ENCODE measurements at places on chromosomes 7 and 10.

- no peak for DNase-seq
Measured at GRCh38 chr10:132735341-132735775, 50.6 kb downstream of the NKX6-2 start.

DNA sequence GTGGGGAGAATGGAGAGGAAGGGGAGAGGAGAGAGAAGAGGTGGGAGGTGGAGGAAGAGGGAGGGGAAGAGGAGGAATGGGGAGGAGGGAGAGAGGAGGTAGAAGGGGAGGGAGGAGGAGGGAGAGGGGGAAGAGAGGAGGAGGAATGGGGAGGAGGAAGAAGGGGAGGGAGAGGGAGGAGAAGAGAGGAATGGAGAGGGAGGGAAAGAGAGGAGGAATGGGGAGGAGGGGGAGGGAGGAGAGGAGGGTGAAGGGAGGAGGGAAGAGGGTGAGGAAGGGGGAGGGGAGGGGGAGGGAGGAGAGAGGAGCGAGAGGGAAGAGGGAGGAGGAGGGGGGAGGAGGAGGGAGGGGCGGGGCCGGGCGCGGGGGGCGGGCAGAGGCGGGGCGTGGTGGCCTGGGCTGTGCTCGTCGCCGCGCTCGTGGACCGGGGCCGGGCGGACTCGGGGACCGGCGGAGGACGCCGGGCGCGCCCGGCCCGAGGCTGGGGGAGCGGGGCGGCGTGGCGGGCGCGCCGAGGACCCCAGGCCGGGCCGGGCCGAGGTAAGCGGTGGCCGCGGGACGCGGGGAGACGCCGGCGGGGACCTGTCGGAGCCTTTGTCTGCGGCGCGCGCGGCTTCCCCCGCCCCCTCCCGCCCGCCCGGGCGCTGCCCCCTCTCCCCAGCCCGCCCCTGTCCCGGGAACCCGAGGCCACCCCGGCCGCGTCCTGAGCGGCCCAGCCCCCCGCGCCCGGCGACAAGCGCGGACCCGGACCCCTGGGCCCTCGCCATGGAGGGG is at the start of gene SLC29A4:
SLC29A4 (plus strand) TSS at position 401 of the 774 bp plus-strand sequence. CDS start 4,874 bp downstream, outside the sequence.
- no peak for DNase-seq

DNA sequence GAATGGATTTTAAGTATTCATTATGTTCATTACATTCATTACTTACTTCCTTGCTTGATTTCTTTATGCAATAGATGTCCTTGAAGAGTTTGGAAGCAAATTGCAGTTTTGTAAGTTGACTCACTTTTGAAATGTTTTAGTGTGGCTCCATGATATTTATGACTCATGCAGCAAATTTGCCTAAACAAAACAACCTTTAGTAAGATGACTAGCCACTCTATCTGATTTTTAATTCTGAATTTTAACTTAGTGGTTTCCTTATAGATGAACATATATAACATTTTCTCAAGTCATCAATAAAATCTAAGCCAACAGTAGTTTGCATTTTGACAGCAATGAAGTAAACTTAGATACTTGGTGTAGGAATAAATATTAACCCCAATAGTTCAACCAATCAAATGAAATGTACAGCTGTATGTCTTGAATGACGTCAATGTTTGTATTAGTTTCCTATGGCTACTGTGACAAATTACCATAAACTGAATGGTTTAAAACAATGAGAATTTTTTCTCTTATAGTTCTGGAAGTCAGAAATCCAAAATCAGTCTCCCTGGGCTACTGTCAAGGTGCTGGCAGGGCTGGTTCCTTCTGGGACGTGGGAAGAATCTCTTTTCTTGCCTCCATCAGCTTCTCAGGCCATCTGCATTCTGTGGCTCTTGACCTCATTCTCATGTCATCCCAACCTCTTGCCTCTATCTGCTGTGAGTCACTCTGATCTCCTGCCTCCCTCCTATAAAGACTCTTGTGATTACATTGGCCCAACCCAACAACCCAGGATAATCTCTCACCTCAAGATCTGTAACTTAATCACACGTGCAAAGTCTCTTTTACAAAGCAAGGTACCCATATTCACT is 73.4 kb downstream of the AHR start:
- DNase-seq = peak; percentile 89

DNA sequence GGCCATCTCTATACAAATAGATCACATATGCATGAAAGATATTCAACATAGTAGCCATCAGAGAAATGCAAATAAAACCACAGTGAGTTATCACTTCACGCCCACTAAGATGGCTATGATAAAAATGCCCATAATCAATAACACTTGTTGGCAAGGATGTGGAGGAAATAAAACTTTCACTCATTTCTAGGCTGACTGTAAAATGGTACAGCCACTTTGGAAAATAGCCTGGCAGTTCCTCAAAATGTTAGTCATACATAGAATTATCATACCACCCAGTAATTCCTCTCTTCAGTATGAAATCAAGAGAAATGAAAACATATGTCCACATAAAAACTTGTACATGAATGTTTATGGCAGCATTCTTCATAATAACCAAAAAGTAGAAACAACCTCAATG is 324.9 kb downstream of the LRRTM3 start:
- no peak for DNase-seq

GRCh38 chr7:86706406-86706805 is 62.7 kb downstream of the GRM3 start:
- no peak for DNase-seq

DNA sequence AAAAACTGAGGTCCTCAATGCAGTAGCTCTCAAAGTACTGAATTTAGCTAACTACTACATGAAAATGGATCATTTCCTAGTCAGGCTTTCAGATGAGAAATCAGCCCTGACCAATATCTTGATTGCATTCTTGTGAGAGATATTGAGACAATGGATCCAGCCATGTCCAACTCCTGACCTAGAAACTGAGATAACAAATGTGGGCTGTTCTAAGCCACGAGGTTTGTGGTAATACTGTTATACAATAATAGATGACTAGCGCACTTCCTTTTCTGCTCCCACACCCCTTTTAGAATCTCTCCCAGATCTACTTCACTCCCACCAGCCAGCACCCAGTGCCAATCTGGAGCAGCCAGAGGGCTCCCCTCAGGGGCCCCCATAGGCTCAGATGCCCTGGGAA is 209.3 kb upstream of the KMT2E start:
- no peak for DNase-seq

DNA sequence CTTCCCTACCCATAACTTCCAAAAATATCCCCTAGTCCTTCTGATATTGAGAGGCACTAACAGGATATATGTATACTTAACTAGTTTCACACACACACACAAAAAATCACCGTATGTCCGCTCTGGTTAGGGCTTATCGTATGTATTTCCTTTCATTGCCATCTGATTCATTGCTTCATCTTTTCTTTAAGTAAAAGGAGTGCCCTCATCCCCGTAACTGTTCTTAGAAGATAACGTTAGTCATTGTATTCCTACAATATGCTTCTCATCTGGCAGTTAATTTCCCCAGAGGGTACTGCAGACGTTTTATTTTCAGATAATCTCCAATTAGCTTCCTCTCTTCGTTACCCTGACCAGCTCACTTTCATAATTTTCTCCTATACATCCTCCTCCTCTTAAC is 37.3 kb downstream of the NRCAM start:
- no peak for DNase-seq

DNA sequence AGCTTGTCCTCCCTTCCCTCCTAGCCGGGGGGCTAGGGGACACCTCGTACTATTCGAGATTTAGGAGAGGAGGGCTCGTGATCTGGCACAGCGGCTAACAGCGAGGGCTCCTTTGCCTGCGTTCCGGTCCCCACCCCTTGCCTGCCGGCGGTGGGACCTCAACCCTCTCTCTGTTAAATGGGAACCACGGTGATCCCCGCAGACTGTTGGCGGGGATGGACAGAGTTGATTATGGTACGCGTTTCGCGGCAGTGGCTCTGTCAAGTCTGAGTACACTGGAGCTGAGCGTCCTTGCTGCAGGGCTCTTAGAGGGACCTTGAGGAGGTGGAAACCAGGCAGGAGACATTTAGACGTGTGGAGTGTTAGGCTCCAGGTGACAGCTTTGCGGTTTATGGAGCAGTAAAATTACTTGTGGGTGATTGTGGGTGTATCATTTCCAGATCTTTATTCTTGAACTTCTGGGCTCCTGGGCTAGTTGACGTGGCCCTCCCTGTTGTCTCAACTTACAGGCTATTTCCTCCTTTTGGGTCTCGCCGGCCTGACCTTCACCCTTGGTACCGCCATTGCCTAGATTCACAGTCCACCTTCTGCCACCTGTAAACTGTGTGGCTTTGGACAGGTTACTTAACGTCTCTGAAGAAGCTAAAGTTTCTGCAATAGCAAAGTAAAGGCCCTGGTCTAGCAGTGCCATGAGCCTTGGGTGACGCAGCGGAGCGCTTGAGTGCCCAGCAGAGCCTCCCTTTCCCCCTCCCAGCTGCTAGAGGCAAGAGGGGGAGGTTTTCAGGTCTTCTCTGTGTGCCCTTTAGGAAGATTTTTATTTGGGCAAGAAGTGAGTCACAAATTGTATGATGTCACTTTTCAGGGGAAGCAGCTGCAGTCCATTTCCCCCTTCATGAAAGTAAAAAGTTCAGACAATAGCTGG is 739 bp downstream of the CASP7 start:
- DNase-seq = peak; percentile 26

DNA sequence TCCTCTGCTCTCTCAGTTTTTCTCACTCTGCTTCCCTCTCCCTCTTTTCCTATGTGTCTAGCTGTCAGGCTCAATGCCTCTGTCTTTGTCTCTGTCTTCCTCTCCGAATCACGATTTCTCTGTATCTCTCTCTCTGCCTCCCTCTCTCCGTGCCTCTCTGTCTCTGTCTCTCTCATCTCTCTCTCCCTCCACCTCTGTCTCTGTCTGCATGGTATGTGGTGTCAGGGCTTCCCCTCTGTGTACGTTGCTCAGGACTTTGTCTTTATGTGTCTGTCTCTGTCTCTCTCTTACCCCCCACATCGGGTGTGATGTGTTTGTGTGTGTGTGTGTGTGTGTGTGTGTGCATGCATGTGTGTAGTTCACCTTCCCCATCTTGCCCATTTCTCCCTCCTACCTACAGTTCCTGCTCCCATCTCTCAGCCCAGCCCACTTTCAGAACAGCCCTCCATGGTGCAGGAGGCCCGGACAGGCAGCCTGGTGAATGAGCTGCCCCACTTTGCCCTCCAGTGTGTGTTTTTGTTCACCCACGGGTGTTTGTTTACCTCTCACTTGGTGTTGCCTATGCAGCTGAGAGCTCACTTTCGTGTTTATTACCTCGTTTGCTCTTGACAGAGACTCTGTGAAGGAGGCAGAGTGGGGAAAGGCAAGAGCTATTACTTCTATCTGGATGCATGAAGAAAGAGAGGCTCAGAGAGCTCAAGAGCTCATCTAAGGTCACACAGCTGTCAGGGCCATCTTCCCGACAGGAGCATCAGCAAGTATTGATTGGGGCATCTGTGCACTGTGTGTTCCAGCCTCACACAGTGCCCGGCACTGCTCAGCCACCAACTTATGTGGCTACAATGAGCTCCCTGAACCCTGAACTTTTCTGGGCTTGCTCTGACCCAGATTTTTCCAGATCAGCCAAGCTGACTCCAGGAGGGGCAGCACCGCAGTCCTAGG is 163.5 kb upstream of the ZMIZ1 start:
- DNase-seq = no peak

DNA sequence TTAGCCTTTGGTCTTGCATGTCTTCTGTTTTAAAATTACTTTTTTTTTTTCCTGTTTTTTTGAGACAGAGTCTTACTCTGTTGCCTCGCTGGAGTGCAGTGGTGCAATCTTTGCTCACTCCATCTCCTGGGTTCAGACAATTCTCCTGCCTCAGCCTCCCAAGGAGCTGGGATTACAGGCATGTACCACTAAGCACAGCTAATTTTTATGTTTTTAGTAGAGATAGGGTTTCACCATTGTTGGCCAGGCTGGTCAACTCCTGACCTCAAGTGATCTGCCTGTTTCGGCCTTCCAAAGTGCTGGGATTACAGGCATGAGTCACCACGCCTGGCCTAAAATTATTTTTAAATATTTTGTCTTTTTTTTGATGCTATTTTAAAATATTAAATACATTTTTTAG is 38.5 kb downstream of the MLLT10 start:
- DNase-seq = peak; percentile 32

GRCh38 chr7:1611708-1612241 is 41.9 kb upstream of the PSMG3 start:
- DNase-seq = peak; percentile 90

- DNase-seq = no peak
Measured at GRCh38 chr7:94022550-94022949, 18.4 kb upstream of the BET1 start.

DNA sequence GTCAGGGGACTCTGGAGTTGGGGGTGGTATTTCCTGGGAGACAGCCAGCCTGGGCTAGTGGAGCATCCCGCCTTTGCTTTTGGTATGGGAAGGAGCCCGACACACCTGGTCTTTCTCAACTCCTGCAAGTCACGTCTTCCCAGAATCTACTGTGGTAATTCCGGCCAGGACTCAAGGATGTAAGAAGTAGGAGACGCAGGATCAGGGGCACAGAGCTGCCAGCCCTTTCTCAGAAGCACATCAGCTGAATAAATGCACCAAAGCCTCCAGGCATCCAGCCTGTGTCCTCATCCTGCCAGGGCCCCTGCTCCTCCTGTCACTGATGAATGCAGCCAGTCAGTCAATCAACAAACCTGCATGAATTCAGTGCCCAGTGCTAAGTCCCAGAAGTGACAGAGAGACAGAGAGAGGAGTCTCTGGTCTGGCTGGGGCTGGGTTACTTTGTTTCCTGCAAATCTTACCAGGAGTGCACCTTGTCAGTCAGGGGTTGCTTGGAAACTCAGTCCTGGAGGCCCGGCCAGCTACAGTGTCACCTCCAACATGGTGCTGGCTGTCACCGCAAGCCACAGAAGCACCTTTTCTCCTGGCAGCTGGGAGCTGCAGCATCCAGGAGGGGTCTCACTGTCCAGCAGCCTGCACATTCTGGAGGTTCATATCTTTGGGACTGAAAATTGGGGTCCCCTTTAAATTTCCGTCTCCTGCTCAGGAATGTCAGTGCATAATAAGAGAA is 101.8 kb downstream of the PTPRE start:
- no peak for DNase-seq

- no peak for DNase-seq
Measured at GRCh38 chr7:75066521-75066920, 7.1 kb downstream of the RCC1L start.

DNA sequence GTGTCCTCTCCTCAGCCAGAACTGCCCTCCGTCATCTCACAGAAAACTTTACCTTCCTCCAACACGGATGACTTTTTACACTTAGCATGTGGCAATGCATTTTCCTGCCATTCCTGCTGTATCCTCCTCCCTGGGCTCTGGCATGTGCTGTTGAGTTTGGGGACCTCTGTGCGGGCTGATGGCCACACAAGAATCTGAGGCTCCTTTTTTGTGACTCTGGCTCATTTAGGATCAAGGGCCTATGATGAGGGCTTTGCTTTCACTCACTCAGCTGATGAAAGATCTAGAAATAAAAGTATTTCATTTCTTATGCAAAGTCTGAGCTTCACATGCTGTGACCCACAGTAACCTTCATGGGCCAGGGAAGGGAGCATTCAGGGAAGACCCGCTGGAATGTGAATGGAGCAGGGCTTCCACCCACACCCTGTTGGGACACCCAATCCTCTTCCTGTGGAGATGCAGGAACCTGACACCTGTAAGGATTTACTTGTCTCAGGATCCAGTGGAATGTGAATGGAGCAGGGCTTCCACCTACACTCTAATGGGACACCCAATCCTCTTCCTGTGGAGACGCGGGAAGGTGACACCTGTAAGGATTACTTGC is 500.3 kb upstream of the MKI67 start:
- DNase-seq = no peak
